ENCODE measurements at places on chromosomes 1 and 21.

- no peak for DNase-seq
These were observed 72.1 kb downstream of the PRDM16 start for GRCh38 chr1:3141129-3141528.

GRCh38 chr1:47465605-47466004, 27.8 kb downstream of the FOXD2 start:
- no peak for DNase-seq

- DNase-seq: no peak
These were observed 17.0 kb upstream of the POU3F1 start for GRCh38 chr1:38063616-38064015.

GRCh38 chr1:109975718-109976117, 8.8 kb upstream of the AHCYL1 start:
- DNase-seq: no peak

DNA sequence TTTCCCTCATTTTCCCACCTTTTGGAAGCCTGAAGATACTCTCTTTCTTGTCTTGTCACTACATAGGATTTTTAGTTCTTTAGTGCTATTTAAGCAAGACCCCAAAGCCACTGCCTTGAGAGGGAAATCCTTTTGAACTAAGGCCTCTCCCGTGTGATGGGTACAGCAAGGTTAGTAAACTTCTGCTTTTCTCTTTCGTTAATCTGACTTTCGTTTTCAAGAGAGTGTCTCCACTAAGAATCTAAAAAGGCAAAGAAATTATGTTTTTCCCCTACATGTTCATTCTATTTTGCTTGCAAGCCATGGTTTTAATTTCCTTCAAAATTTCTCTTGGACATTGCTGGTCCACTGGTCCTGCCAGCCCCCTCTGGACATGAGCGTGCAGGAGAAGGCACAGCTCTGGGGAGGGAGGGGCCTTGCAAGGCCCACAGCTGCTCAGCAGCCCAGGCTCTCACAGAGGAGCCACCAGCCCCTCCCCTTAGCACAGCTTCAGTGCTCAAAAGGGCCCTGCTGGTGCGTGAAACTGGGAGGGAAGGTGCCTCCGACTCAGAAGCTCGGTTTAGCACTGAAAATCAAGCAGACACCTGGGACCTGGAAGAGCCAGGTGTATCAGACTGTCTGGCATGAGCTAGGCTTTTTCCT, 210.9 kb upstream of the GALNT2 start:
- DNase-seq: no peak

DNA sequence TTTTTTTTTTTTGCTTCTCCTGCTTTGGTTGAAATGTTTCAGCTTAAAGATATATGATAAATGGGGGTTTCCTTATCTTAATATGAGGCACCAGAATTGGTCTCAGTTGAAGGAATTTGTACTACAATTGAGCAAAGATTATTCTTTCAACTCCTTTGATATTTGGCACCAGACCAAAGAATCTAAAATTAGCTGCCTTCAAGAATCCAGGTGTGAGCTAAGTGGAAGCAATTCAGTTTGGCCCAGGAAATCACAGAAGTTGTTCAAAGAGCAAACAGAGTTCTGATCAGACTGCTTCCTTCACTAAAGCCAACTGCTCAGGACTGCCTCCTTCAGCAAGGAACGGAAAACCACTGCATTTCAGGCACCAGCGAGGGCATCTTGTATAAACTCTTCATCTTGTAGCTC, 68.3 kb upstream of the BCAR3 start:
- no peak for DNase-seq

GRCh38 chr1:100868364-100868995, 26.2 kb downstream of the EXTL2 start:
- DNase-seq: no peak

GRCh38 chr21:45863267-45863666, 118.3 kb upstream of the COL6A1 start:
- DNase-seq: no peak

GRCh38 chr1:161440312-161440894, 64.9 kb upstream of the FCGR2A start:
- no peak for DNase-seq

- DNase-seq: no peak
These were observed 427.7 kb upstream of the RUNX1 start for GRCh38 chr21:35476621-35477395.

DNA sequence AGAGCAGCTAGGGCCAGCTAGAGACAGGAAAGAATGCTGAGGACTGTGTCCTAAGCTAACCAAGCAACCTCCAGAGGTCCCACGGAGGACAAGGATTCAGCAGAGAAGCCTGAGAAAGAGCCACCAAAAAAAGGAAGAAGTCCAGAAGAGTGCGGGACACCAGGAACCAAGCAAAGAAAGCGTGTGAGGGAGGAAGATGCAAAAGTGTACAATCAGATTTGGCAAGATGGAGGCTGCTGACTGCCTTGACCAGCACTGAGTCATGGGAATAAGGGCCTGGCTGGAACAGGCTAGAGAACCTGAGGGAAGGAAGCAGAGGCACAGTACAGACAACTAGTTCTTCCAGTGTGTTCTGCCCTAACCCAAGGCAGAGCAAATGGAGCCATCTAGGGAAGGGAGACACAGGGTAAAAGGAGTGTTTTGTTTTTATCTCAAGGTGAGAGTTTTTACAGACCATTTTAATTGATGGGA, 18.5 kb downstream of the TP53BP2 start:
- no peak for DNase-seq

- no peak for DNase-seq
These were observed 1.1 kb downstream of the AGTRAP start for GRCh38 chr1:11736746-11737639.

DNA sequence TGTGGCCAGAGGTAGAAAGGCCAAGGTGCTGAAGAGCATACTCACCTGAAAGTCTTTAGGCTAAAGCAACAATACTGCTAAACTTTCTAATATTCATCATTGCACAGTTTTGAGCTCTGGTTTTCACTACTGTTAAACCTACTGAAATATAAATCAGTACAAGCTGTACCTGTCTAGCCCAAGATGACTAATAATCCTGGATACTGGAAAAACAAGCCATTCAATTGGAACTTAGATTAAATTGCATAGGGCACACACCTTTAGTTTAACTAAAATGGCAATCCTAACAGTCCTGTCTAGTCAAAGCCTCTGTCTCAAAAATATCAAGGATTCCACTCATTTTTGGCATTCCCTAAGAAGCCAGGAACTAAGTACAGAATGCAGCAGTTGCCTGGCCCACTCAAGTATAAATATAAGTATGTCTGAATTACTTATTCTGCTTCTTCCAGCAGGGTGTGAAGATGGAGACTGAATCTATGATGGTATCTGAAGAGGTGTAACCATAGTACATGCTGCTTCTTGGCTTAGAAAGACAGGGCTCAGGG, 3.1 kb downstream of the CHML start:
- DNase-seq: no peak

- no peak for DNase-seq
These were observed 37.2 kb downstream of the LRRC8C start for GRCh38 chr1:89670163-89670562.
